ENCODE measurements at places on chromosomes 12 and 14. TPM values are rescaled to one million over a fixed set of nuclear protein-coding genes. Genes with fewer than 3 reads are reported as not detected.

The OAS3 gene
- total RNA-seq, result 7.7 TPM

- H3K27me3 ChIP-seq, result peaks cover 4% of the 10 kb centered on the region
- H3K27ac ChIP-seq, result no peak overlapping the region
- no peak overlapping the region for H3K4me3 ChIP-seq
- no peak for DNase-seq
These were observed 31.7 kb downstream of the RTRAF start for GRCh38 chr14:52020866-52021717.

The IL22 gene
- total RNA-seq, result not detected

GRCh38 chr12:128178966-128179365, 88.0 kb upstream of the TMEM132C start:
- no peak overlapping the region for H3K27ac ChIP-seq
- peaks cover 3% of the 10 kb centered on the region for H3K27me3 ChIP-seq
- H3K4me3 ChIP-seq, result no peak overlapping the region
- no peaks in the 10 kb centered on the region for H3K36me3 ChIP-seq
- DNase-seq, result no peak
- no peaks in the 10 kb centered on the region for H3K4me1 ChIP-seq

GRCh38 chr12:121128908-121129810, 3.5 kb upstream of the P2RX7 start:
- no peak for DNase-seq
- no peaks in the 10 kb centered on the region for H3K36me3 ChIP-seq
- no peak overlapping the region for H3K4me3 ChIP-seq
- peaks cover 23% of the 10 kb centered on the region for H3K4me1 ChIP-seq
- H3K27me3 ChIP-seq, result peaks cover 5% of the 10 kb centered on the region

- H3K36me3 ChIP-seq, result no peaks in the 10 kb centered on the region
- peaks cover 74% of the 10 kb centered on the region for H3K4me1 ChIP-seq
- no peak overlapping the region for H3K4me3 ChIP-seq
- H3K27ac ChIP-seq, result no peak overlapping the region
- H3K27me3 ChIP-seq, result no peaks in the 10 kb centered on the region
These were observed 234.8 kb upstream of the ATP2B1 start for GRCh38 chr12:89943463-89943862.

The BATF gene
- 1.8 TPM for total RNA-seq

The CFAP251 gene
- total RNA-seq, result 6.9 TPM

GRCh38 chr12:127400221-127400620, 866.7 kb upstream of the TMEM132C start:
- DNase-seq, result no peak
- H3K4me3 ChIP-seq, result no peak overlapping the region
- H3K27ac ChIP-seq, result no peak overlapping the region
- H3K36me3 ChIP-seq, result no peaks in the 10 kb centered on the region
- H3K4me1 ChIP-seq, result no peaks in the 10 kb centered on the region

The RAN gene
- total RNA-seq, result 674 TPM

The GUCY2C gene
- 0.07 TPM for total RNA-seq

The TSPAN19 gene
- 0.66 TPM for total RNA-seq

DNA sequence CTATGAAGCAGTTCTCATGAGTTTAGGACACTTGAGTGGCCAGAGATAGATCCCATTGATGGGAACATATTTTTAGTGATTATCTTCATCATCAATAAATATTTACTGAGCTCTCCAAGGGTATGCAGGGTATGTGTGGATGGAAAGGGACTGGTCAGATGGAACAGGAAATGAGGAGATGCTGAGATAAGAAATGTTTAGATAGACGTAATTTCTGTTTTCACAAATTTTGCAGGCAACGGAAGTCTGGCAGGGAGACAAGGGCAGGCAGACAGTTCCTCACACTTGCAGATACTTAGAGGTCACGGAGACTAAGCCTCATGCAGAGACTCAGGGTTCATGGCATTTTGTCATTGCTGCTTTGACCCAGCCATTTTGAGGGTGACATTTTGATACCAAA, 24.3 kb downstream of the BCL2L14 start:
- DNase-seq, result no peak
- H3K27me3 ChIP-seq, result no peaks in the 10 kb centered on the region
- peaks cover 9% of the 10 kb centered on the region for H3K4me1 ChIP-seq
- H3K4me3 ChIP-seq, result no peak overlapping the region
- peaks cover 1% of the 10 kb centered on the region for H3K36me3 ChIP-seq
- H3K27ac ChIP-seq, result no peak overlapping the region

- DNase-seq, result no peak
- no peak overlapping the region for H3K4me3 ChIP-seq
- no peak overlapping the region for H3K27ac ChIP-seq
- no peaks in the 10 kb centered on the region for H3K4me1 ChIP-seq
- no peaks in the 10 kb centered on the region for H3K27me3 ChIP-seq
- no peaks in the 10 kb centered on the region for H3K36me3 ChIP-seq
These were observed 62.5 kb downstream of the SLC38A6 start for GRCh38 chr14:61043506-61043905.

The GALNT9 gene
- 4.8 TPM for total RNA-seq
